PC-9 (cell line): ENCODE measurements at places on chromosomes 1 and 21.

DNA sequence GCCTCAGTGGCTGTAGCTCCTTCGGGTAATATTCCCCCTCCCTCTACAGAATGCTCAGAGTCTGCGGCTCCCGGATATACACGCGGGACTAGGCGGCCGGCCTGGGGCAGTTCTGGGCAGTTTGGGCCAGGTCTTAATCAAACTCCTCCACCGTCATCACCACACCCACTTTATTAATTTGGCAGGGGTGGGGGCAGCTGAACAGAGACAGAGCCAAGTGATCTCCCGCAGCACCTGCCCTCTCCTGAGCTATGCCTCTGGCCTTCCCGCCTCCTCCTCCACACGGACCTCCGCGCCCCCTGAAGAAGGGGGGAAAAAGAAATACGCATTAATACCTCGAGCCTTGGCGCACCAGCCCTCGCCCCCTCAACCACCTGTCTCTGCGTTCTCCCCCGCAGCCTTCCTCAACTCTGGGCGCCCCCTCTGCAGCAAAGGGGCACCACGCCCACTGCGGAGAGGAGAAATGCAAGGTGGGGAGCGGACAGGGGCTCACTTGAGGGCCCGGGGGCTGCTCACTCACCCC, 42.6 kb downstream of the CD34 start:
- DNase-seq: no peak

DNA sequence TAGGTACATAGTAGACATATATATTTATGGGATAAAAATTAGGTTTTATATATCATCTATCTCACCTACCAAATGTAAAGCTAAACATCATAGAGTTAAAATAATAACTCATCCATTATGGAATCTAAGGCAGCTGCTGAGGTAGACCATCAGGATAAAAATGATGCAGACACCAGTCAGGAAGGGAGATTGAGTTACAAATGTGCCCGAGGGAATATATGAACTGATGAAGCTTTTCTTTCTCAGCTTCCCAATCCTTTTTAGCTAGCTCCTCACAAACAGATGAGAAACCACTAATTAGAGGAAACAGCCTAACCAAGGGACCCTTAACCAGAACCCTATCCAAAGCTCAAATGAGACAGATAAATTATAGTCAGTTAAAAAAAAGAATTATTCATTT, 20.9 kb downstream of the TTLL7 start:
- DNase-seq: no peak

DNA sequence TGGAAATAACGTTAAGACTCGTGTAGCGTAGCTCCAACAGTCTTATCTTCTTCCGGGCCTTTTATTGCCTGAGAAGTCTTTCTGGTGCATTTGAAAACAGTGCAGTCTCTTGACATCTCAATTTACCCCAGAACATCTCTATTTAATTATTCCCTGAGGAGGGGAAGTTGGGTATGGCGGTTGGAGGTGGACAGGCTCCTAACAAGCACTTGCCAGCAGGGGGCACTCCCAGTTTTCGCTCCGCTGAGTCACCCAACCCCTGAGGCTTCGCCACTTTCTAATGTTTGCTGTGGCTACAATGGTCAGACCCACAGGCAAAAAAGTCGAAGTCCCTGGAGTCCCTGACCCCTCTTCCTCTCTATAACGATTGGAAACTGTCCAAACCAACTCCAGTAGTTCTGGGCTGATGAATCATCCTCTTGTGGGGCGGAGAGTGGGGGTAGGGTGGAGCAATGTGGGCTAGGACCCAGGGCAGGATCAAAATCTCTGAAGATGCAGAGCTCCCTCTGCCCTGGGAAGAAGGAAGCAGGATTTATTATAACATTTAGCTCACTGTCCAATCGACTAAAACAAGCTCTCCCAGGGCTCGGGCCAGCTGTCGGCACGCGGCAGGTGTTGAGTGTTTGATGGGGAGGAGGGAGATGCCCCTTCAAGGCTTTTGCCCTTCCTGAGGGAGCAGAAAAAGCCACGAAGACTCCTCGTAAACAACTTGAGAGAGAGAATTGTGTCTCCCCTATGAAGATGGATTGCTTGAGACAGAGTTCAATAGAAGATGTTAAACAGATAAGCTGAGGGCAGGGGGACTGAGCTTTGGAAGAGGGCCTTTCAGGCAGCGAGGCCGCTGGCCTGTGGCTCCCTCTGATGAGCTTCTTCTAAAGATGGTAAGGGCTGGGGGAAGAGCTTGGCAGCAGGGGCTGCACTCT, 85.7 kb downstream of the BRINP2 start:
- DNase-seq: no peak

DNA sequence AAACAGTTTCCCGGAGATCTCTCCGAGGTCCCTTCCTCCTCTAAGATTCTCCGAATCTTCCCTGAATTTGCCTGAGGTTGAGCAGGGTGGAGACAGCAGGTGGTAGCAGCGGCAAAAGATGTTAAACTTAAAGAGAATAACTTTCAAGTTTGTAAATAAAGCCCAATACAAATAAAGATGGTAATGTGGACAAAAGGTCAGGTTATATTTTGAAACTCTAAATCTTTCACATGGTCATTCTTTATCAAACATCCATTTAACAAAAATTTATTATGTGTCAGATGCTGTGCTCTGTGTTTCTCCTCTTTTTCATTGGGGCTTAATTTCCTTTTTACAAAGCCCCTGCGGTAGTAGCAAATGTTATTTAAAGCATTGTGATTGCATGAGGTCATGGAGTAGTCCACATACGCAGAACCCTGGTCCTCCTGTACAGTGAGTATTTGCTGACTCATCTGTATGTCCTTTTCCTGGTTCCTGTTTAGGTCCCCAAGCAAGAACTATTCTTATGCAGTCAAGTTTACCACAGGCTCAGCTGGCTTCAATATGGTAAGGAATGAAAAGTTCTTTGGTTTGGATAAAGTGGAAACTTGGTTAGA, 119.2 kb downstream of the ITSN1 start:
- peak; percentile 37 for DNase-seq

DNA sequence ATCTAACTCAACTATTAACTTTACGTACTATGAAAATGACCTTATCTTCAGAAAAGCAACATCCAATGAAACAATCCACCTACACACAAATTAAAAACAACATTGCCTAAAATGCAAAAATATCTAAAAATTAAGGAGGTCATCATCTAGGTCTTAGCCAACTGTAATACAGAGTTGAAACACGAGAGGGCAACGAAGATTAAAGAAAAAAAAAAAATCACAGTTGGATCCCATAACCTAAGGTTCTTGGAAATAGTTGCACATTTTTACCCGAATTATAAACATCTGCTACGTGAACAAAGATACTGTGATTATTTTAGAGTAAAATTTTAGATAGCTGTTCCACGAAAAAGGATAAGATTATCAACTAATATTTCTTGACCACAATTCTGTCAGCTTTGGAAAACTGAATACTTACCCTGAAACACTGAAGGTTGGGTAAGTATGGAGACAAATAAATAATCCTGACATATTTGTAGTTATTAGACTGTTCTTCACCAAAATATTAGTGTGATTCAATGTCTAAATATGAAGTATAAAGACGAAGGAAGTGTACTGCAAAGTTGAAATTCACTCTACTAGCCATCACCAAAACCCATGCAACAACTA, 88.0 kb upstream of the AK4 start:
- DNase-seq: no peak

DNA sequence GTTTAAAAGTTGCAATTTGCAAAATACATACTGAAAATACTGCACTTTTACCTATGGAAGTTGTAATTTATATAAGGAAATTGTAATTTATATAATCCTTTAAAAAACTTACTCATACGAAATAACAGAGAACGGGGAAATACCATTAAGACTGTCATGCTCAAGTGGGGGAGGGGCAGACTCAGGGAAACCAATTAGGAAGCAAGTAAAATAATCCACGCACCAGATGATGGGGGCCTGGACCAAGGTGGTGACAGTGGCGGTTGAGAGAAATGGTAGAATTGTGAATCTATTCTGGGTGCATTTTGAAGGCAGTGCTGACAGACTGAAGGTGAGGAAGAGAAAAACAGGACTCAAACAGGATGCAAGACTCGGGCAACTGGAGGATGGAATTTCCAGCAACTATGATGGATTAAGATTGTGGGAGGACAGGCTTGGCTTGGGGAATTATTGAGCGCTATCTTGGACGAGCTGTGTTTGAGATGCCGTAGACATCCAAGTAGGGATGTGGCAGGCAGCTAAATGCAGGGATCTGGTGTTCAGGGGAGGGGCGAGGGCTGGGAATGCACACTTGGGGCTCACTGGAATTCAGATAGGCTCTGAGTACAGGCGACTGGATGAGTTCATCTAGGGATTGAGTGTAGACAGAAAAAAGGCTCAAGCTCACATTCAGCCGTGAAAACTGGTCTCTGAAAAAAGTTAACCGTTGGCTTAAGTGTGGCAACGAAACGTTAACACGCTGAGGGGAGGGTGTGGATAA, 977 bp downstream of the LCA5L start:
- DNase-seq: no peak

- no peak for DNase-seq
These were observed 50.0 kb upstream of the POGK start for GRCh38 chr1:166789286-166789685.

- DNase-seq: no peak
These were observed 20.2 kb upstream of the ERO1B start for GRCh38 chr1:236301958-236302335.

DNA sequence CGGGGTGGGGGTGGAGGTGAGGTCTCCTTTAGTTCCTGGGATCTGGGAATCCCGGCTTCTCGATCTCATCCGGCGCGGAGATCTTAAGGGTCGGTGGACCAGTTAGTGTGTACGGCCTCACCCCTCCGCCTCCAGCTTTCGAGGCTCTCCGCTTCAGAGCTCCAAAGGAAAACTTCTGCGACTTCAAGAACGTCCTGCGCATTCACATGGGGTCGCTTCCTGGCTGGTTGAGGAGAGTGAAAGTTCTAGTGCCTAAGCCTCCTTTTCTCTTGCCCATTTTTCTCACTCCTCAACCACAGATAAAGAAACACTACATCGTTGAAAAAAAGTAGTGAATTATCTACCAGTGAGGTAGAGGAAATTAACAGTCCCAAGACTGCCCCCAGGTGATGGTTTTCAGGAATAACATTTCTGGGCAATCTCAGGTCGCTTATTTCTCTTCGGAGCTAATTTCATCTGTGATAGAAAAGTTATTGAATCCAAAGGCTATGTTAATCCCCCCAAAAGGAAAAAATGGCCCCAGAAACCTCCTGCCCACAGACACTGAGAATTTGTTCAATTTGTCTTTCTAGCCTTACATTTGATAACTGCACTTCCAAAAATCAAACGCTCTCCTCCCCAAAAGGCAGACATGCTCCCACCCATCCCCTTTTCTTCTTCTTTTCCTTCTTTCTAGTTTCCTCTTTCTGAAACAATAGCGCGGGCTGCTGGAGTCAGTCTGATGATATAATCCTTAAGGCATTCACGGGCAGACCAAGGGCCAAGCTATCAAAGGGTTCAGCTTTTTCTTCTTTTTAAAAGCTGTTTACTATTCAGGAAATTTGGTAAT, 20.6 kb upstream of the TBX15 start:
- DNase-seq: peak; percentile 20

DNA sequence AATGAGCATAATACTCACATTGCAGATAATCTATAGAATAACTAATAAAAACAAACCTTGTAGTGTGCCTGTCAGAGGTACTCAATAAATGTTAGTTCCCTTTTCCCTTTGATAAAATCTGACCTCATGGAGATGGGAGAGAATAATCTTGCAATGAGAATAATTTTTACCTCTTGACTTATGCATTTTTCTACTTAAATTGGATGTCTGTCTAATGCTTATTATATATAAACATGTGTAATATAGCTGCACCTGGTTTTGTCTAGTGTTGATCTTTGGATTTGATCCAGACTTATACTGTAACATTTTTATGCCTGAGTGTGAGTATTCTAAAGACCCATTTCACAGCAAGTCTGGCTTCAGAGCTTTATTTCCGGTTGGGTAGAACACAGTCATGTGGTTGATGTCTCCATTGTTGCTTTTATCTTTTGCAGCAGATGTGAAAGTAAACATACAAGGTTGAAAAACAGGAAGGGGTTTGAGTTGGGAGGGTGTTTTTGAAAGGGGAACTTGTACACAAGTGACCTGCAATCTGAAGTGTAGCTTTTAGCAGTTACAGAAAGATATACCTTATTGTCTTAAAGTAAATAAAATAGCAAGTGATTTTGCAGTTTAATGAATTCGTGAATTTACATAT, 12.4 kb downstream of the EPB41 start:
- no peak for DNase-seq

DNA sequence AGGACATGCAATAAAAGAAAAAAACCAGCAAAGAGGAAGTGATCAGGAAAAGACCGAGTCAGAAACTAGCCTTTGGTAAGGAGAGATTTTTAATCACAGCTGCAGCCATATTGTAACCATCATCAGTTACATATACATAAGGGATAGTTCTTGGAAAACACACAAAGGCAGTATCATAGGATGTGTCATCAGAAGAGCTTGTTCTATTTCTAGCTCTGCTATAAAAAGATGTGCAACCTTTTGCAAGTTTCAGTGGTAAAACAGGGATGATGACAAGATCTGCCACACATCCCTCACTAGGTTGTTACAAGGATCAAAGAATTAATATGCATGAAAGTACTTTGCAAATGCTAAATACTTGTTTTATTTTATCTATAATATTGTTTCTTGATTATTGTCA, 342.0 kb downstream of the VAV3 start:
- no peak for DNase-seq

GRCh38 chr1:226121587-226122400, 59.3 kb downstream of the H3-3A start:
- DNase-seq: no peak

- DNase-seq: no peak
These were observed 30.2 kb downstream of the ADARB1 start for GRCh38 chr21:45104560-45104959.

DNA sequence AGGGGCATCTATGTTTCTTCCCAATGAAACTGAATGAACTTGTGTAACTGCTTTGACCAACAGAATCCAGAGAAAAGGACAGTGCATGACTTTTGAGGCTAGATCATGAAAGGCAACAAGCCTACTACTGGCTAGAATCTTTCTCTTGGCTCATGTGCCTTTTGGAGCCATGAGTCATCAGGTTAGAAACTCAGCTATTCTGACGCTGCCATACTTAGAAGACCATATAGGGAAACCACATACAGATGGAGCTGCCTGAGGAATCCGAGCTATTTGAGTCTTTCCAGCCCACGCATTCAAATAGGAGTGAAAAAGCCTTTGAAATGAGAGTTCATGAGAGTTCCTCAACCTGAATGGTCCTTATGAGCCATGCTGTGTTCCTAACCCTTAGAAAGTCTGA, 738.5 kb upstream of the CHRM3 start:
- peak; percentile 37 for DNase-seq

DNA sequence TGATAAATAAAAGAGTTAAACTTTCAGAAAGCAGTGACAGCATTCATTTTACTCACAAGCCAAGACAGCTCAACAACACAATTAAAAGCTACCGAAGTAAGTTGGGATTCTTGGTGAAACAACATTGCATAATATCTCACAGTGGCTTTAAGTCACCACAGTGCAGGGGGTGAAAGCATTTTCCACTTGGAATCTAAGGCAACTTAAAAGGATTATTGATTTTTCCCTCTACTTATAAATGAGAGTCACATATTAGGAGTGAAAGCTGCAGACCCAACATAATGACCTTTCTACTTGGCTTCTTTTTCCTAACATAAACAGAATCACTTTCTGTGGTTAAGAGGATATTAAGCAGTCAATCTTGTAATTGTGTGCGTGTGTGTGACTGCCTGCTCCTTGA, 536.6 kb upstream of the CXADR start:
- no peak for DNase-seq

- no peak for DNase-seq
These were observed 59.3 kb downstream of the RNF220 start for GRCh38 chr1:44464361-44464760.
